ENCODE measurements at places on chromosomes 7 and 10.

- no peak for DNase-seq
These were observed 82.4 kb downstream of the SRPK2 start for GRCh38 chr7:105306298-105306748.

GRCh38 chr10:129929343-129930292 is 34.5 kb downstream of the EBF3 start:
- DNase-seq, result peak; percentile 47

GRCh38 chr10:118204292-118204943 is 137.7 kb downstream of the FAM204A start:
- no peak for DNase-seq

GRCh38 chr7:71132377-71133231 is 660 bp downstream of the GALNT17 start:
- DNase-seq, result no peak

- DNase-seq, result no peak
These were observed 2.0 kb upstream of the KLF6 start for GRCh38 chr10:3787016-3787400.
